Vagina (tissue), 2 donors: ENCODE measurements at places on chromosomes 2 and 18. TPM values are rescaled to one million over a fixed set of nuclear protein-coding genes. Genes with fewer than 3 reads are reported as not detected.
A peak's percentile ranks its signal among the peaks of the same experiment; 100 is the strongest.

Gene E2F6
- total RNA-seq, result 9.1 TPM

DNA sequence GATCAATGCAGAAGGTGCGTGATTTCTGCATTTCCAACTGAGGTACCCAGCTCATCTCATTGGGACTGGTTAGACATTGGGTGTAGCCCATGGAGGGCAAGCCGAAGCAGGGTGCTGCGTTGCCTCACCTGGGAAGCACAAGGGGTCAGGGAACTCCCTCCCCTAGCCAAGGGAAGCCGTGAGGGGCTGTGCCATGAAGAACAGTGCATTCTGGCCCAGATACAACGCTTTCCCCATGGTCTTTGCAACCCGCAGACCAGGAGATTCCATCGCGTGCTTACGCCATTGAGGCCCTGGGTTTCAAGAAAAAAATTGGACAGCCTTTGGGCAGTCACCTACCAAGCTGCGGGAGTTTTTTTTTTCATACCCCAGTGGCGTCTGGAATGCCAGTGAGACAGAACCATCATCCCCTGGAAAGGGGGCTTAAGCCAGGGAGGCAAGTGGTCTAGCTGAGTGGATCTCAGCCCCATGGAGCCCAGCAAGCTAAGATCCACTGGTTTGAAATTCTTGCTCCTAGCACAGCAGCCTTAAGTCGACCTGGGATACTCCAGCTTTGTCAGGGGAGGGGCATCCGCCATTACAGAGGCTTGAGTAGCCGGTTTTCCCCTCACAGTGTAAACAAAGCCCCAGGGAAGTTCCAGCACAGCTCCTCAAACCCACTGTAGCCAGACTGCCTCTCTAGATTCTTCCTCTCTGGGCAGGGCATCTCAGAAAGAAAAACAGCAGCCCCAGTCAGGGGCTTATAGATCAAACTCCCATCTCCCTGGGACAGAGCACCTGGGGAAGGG, 21.7 kb downstream of the TFPI start:
- no peak for DNase-seq

DNA sequence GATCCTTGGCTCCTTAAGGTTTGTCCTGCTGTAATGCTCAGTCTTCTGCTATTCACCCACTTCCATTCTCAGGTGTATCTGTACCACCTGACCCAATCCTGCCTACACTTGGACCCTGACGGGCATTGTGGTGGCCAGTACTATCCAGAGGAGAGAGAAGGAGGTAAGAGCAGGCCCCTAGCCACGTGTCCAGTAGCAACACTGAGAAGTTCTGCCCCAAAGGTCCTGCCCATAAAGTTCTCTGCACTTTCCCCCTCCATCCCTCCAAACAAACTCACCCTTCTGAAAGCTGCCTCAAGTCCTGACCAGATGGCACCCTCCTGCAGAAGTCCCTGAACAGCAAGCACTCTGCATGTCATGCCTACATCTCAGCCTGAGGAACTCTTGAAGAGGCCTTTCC, 18.3 kb downstream of the TTC32 start:
- DNase-seq, result peak; percentile 69

DNA sequence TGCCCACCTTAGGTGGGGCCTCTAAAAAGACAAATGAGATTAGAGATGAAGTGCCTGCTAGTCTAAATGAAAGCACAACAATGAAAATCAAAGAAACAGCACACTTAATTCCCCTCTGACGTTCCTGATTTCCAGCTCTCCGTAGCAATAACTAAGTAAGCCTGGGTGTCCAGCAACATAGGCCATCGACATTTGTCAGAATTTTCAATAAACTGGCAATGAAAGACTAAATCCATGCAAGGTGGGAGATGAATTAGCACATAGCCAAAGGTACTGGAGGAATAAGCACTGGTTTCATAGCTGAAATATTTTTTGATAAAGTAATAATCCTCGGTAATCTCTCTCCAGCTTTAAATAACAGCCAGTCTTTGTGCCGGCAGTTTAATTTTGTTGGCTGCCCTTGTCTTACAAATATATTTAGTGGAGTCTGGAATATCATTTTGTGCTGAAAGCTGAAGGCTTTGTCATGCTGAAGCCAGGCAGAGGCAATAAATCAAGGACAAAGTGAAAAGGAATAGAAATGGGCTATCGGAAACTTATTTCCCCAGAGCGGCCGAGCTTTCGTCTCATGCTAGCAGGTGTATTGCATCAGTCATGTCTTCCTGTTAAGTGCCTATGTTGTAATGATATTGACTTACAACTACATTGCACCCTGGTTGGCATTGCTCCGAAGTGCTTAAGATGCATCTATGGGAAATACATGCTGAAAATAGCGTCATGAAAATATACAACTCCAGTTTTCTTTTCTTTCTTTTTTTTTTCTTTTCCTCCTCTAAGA, 790.1 kb downstream of the CNTNAP5 start:
- no peak for DNase-seq

DNA sequence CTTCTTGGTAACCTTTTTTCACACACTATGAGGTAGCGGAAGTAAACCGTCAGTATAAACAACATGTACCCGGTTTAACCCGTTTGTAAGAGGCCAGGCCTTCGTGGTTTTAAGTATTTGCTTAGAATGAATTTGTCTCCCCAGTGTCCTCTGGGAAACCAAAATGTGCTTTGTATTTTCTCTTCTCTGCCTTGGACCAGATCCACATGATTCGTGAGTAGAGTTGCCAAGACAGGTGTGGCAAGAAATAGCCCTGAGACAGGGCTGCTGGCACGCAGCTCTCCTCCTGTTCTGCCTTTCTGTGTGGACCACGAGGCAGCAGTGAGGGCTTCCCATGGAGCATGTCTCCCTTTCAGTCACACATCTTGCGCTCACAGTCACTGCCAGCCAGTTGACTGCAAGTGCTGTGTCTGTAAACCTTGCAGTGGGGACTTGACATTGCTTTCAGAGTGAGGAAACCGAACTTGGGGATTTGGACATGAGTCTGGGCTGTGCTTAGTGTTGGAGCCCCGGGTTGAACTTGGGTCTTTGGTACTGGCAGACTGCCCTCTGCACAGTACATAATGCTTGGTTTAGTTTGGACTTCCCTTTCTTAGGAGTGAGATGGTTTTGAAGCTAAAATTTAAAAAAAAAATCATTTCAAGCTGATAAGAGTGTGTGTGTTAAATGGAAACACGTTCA, 19.1 kb downstream of the BCL2L11 start:
- no peak for DNase-seq

Gene CASP8
- total RNA-seq, result 29.2 TPM

Gene WNT10A
- 2.5 TPM for total RNA-seq

Gene DSG1
- 122 TPM for total RNA-seq

Gene UBXN4
- total RNA-seq, result 51.6 TPM

GRCh38 chr18:23135550-23136325, 453 bp downstream of the CABLES1 start:
- no peak for DNase-seq

GRCh38 chr2:182543741-182544525, 117.1 kb upstream of the PDE1A start:
- no peak for DNase-seq

DNA sequence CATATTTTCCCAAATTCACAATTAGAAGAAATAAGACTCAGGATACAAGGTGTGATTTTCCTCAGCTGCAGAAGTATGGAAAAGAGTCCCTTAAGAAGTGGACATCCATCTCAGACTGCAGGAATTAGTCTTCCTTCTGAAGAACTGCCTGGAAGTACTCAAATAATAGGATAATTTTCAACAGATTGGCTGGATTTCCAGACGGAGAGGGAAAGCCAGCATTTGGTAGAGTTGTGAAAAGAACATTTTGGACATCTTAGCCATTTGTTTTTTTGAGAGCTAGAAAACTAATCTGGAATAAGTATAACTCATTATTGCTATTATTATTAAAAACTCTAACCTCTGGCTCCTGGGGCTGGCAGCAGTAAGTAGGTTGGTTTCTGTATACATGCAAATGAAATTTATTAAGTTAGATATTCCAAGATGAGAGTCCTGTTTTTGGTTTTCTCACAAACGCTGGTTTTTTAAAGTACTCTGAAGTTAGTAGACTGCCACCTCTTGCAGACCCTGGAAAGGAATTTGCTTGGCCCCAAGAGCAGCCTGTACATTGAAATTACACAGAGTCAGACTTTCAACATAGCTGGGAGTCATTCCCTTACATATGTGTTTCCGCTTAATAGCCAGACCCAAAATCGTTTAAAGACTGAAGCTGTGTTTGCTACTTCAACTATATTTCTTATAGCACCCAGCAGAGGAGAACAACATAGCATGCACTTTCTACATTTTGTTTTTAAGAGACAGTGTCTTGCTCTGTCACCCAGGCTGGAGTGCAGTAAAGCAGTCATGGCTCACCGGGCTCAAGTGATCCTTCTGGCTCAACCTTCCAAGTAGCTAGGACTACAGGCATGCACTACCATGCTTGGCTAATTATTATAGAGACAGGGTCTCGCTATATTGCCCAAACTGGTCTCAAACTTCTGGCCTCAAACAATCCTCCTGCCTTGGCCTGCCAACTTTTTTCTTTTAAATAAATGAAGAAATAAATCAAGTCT, 142.4 kb downstream of the THADA start:
- no peak for DNase-seq

Gene PLGLB1
- total RNA-seq, result 2.2 TPM

Gene DPP4
- 15.5 TPM for total RNA-seq

Gene ZNF2
- total RNA-seq, result 4.2 TPM

Gene CD8B2
- total RNA-seq, result 0.74 TPM

GRCh38 chr2:66987733-66988132, 409.4 kb upstream of the ETAA1 start:
- no peak for DNase-seq

Gene ST6GAL2
- total RNA-seq, result 2.9 TPM

GRCh38 chr2:161782615-161783014, 158.4 kb downstream of the SLC4A10 start:
- no peak for DNase-seq

Gene MPP4
- total RNA-seq, result 0.74 TPM

Gene KIDINS220
- 67.8 TPM for total RNA-seq

GRCh38 chr2:9548506-9548905, 7.1 kb downstream of the ADAM17 start:
- DNase-seq, result no peak

Gene LRRC30
- total RNA-seq, result not detected

DNA sequence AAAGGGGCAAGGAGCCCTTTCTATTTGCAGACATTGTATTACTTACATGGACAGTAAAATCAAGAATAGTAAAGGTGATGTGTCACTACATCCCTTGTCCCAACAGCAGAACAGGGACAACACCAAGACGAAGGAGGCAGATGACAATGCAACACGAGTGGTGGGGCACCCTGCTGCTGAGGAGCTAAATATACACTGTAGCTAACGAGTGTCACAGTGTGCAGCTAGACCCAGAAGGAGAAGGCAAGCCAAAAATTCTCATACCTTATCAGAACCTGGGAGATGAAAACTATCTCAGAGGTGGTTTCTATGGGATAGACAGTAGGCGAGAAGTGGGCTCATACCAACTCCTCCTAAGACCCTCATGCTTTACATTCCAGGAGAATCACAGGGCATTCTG, 518.4 kb upstream of the LRRTM1 start:
- no peak for DNase-seq

Gene SLC4A3
- 13.5 TPM for total RNA-seq

DNA sequence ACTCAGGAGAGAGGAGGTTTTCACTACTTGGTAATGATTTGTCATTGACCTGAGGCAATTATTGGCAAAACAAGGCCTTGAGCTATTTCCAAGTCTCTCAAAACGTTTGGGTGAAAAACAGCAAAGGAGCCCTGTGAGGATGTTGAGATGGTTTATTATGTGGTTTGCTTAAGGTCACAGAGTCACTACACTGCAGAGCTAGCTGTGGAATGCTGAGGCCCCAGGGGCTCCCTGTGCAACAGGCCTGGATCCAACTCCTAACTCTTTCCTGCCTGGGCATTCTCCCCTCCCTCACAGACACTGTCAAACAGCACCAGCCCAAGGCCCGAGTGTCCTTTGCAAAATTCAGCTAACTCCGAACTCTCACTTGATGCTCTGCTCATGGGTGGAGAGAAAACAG, 754.6 kb upstream of the SOX11 start:
- DNase-seq, result no peak

- DNase-seq, result no peak
Measured at GRCh38 chr2:129129087-129129486, 810.4 kb upstream of the HS6ST1 start.

Gene HRH4
- total RNA-seq, result not detected

- DNase-seq, result no peak
Measured at GRCh38 chr18:79944126-79944731, 7.2 kb downstream of the SLC66A2 start.

Gene DNAH7
- 0.49 TPM for total RNA-seq

- no peak for DNase-seq
Measured at GRCh38 chr18:8507361-8507760, 101.9 kb upstream of the RAB12 start.

DNA sequence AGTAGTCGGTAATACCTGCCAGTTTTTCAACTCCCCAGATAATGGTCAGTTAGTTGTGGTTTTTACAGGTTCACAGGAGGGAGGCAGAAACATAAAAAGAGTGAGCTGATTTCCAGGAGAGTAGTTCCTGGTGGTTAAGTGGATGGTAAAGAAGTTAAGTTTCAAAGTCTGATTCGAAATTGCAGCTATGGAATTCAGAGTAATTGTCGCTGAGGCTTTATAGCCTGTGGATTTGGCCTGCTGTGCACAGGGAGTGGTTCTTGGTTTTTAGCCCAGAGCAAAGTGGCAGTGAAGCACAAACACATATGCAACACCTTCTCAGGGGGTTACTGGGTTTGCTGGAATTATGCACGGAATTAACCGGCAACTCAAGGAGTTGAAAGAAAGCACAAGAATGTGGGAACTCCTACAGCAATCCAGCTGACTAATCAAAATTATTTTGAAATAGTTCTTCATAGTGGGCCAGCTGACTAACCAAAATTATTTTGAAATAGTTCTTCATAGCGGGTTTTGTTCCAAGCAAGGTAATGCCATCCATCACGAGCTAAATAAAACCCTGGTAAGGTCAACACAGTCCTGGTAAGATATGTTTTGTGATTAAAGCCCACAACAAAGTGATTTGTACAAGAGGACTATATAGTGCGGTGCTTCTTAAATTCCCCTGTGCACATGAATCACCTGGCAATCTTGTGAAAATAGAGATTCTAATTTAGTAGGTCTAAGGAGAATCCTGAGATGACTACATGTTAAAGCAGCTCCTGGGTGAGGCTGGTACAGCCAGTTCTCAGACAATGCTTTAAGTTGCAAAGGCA, 94.4 kb downstream of the SGPP2 start:
- no peak for DNase-seq

Gene EVX2
- total RNA-seq, result 0.98 TPM

DNA sequence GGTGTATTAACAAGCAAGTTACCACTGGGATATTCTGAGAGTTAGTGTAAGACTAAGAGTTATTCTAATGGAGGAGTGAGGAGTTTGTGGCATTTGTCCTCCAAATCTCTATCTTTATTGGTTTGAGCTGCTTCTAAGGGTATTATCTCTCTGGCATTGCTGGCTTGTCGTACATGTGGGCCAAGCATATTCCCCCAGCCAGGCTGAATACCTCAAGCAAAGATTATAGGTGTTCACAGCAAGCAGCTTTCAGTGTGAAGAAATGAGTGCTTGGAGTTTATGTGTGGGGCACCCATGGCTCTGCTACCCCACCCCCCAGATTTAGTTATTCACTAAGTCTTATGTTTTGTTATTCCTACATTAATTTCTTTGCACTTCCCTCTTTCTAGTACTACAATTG, 193.6 kb upstream of the FANCL start:
- no peak for DNase-seq

GRCh38 chr2:226773291-226773690, 26.3 kb downstream of the IRS1 start:
- DNase-seq, result no peak
